Adrenal gland (tissue), 19 donors: ENCODE measurements at places on chromosomes 13 and 19. TPM values are rescaled to one million over a fixed set of nuclear protein-coding genes. Genes with fewer than 3 reads are reported as not detected.

The RFXAP gene
- total RNA-seq: 1.3 TPM

The CYP4F2 gene
- total RNA-seq: not detected

The NLRP7 gene
- total RNA-seq: not detected

The VSTM1 gene
- total RNA-seq: not detected

The IGLON5 gene
- not detected for total RNA-seq
